T-helper 9 cell (primary cell): ENCODE measurements at places on chromosomes 5 and 9.

- DNase-seq, result no peak
Measured at GRCh38 chr9:77980622-77981021, 51.0 kb downstream of the GNAQ start.

GRCh38 chr5:122154910-122155309, 25.6 kb downstream of the ZNF474 start:
- no peak for DNase-seq

DNA sequence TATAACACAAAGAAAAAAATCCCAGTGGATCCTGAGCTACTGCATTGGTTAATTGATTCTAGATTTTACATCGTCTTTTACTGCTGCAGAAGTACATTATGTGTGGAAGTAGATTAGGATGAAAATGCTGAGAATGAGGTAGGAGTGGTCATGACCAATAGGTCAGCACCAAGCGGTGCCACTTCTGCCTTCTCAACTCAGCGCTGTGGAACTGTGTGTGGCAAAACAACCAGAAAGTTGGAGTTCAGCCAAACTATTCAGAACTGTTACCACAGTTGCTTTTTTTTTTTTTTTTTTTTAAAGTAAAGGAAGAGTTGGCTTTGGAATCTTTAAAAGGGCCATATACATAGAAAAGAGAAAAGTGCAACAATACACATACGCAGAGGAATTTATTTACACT, 24.2 kb downstream of the POU5F2 start:
- DNase-seq, result no peak

DNA sequence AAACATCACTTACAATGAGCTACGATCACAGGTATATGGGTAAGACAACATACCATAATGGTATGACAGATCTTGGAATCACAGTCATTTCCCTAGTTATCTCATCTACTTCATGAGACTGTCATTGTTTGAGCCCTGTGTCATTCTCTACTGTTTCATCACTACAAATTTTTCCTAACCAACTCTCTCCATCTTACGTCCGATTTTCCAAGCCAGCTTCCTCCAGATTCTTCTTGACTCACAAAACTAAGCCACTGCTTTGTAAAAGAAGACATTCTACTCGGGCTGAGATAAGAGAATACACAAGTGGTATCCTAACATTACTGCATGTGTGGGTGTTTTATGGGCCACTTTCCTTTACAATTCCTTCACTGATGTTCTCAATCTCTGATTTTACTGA, 49.6 kb downstream of the SERINC5 start:
- DNase-seq, result no peak

GRCh38 chr9:76246680-76247079, 147.5 kb downstream of the RFK start:
- DNase-seq, result no peak
